ENCODE measurements at places on chromosomes 2 and 18.
A peak's percentile ranks its signal among the peaks of the same experiment; 100 is the strongest.

- no peak for DNase-seq
Observed at GRCh38 chr18:51727780-51728179, 530.3 kb upstream of the MEX3C start.

- no peak for DNase-seq
Observed at GRCh38 chr2:38600242-38600891, 2.4 kb downstream of the HNRNPLL start.

DNA sequence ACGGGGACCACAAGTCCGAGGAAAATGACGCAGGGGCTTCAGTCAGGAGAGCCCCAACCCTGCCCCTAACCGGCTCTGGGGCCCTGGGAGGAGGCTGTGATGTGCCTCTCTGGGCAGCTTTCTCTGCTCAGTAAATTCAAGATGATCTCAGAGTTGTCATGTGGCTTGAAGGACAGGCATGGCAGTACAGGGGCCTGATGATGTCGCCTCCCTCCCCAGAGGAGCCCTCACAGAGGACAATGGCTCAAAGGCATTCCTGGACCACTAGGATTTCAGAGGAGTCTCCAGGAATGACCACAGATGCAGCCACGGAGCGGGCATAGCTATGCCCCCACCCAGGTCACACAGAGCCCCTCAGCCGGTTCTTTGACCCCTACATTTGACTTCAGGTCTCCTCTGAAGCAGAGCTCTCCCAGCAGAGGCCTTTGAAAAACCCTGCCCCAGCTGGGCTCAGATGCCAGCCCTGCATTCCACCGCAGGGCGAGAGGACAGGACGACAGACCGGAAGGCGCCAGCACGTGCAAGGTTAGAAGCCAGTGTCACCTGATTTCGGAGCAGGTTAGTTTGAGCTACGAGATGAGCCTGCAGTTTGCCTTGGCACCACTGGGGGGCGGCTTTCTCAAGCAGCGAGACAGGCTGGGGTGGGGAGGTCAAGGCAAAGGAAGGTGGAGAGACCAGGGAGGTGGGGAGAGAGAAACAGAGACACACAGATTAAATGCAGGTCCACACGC, 39.2 kb downstream of the BIN1 start:
- peak; percentile 21 for DNase-seq

GRCh38 chr2:71941726-71942525, 205.7 kb downstream of the CYP26B1 start:
- no peak for DNase-seq

- no peak for DNase-seq
Observed at GRCh38 chr18:3183103-3183717, 36.6 kb downstream of the MYOM1 start.

GRCh38 chr18:47881752-47882455, 48.6 kb downstream of the SMAD2 start:
- peak; percentile 41 for DNase-seq

GRCh38 chr2:217054791-217055190, 194.9 kb upstream of the TNP1 start:
- no peak for DNase-seq

GRCh38 chr18:12011199-12011956, 30.1 kb downstream of the IMPA2 start:
- no peak for DNase-seq

DNA sequence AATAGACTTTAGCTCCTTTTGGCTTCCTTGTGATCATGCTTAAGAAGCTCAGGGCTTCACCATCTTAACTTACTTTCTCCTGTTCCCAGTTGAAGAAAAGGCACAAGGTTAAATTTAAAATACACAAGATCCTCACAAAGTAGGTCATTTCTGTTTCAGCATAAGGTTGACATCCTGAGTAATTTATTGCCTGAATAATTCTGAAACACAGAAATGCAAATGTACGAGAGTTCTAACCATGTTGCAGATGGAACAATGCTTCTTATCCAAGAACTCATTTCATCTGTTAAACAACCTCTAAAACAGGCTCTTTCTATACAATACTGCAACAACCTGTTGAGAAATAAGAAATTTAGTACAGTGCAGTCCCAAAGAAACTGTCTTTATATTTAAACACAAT, 395.2 kb downstream of the BCL11A start:
- no peak for DNase-seq

- DNase-seq: no peak
Observed at GRCh38 chr2:3604207-3604877, 9.4 kb downstream of the COLEC11 start.

DNA sequence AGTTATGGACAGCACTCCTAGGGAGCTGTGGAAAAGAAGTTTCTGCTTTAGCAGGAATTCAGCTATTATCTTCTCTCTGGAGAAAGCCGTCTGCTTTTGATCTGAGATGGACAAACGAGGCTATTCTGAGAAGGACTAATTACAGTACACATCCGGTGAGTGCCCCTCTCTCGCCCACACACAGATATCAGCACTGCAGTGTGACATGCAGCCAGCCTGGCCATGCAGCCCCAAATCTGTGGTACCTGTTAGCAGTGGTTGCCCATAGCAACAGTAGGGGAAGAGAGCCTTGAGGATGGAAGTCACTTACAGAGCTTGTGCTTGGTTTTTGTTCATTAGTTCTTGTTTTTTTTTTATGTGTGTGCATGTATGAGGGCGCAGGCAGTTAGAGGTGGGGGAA, 73.9 kb upstream of the TRIB2 start:
- DNase-seq: no peak

- peak; percentile 25 for DNase-seq
Observed at GRCh38 chr2:26605195-26605998, 35.8 kb downstream of the CIB4 start.

- no peak for DNase-seq
Observed at GRCh38 chr2:133194777-133195335, 373.4 kb downstream of the NCKAP5 start.

- DNase-seq: no peak
Observed at GRCh38 chr2:181616715-181617114, 40.2 kb downstream of the CERKL start.

GRCh38 chr2:239199041-239199768, 201.6 kb downstream of the HDAC4 start:
- no peak for DNase-seq

- no peak for DNase-seq
Observed at GRCh38 chr2:202693503-202693902, 58.7 kb downstream of the FAM117B start.

GRCh38 chr18:25164848-25165811, 186.8 kb downstream of the ZNF521 start:
- peak; percentile 32 for DNase-seq

DNA sequence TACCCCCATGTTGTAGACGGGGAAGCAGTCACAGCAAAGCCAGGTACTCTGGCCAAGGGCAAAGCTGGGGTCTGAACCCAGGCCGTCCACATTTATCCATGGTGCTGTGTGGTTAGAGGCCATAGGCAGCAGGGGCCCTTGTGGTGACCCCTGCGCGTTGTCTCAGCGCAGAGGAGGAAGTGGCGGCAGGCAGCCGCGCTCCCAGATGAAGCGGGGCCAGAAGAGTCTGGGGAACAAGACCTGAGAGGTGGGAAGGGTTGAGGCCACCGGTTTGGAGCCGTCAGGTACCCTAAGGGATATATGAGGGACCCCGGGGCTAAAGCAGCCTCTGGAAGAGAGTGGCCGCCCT, 770 bp downstream of the ZNF396 start:
- no peak for DNase-seq

DNA sequence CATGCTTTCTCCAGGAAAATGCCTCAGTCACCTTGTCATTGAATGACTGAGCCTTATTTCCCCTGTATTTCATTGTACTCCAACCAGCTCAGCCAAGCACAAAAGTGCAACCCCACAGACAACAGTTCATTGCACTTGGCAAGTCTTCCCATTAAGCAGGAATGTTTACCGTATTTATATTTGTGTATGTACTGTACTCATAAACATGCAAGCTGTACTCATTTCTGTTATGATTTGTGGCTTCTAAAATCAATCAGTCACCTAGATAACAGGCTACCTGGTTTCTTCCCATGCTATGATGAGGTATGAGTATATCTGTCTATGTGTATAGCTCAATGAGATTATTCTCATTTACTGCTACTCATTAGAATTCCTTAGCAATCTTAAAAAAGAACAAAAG, 505.5 kb upstream of the FAM98A start:
- DNase-seq: no peak

DNA sequence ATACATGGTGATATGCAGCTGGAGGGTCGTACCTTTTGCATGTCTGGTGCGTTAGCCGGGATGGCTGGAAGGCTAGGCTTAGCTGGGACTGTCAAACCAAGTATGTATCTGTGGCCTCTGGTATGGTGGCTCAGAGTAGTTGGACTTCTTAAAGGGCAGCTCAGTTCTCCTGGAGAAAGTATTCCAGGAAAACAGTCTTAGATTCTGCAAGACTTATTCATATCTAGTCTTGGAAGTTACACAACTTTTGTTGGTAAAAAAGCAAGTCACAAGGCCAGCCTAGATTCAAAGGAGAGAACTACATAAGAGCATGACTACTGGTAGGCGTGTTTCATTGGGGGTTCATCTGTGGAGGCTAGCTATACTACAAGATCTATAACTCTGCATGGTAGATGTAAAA, 45.5 kb downstream of the EML4 start:
- DNase-seq: no peak

- DNase-seq: no peak
Observed at GRCh38 chr2:240643811-240644150, 18.5 kb downstream of the GPR35 start.

GRCh38 chr2:117726747-117727146, 87.7 kb upstream of the DDX18 start:
- no peak for DNase-seq

DNA sequence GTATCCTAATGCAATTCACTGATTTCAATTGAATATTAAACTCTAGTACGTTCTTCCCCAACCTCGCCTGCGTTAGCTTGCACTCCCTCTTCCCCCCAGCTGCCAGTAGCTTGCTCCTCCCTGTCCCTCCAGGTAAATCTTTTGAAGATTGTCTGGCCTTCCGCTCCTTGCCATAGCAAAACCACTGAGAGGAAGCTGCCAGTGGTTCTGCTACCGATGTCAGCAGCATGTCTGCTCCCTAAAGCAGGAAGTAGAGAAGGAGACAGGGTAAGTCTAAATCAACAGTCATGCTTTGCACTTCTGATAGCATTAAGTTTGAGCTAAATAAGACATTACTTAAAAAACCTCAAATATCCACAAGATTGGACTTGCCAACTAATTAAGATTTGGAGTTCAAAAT, 89.1 kb downstream of the SCN2A start:
- no peak for DNase-seq

DNA sequence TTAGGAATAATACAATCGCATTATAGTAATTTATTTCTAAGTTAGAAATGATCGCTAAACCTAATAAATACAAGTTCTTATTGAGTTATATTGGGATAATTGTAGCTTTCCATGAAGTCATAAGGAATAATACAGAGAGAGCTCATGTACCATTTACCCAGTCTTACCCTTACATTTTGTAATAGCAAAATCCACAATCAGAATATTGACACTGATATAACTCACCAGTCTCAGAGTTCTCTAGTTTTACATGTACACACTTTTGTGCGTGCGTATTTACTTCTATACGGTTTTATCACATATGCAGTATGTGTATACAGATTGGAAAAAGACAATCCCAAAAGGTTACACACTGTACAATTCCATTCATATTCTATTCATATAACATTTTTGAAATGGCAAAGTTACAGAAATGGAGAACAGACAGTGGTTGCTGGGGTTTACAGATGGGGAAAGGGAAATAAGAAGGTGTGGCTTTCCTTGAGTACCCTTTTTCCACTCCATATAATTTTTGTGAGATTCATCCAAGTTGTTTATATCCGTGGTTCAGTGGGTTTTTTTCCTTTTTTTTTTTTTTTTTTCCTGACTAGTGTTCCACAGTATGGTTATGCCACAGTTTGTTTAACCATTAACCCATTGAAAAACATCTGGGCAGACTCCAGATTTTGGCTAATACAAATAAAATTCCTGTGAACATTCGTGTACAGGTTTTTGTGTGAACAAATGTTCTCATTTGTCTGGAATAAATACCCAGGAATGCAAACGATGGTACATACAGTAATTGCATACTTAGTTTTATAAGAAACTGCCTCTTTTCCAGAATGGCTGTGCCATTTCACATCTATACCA, 117.2 kb downstream of the HNMT start:
- no peak for DNase-seq

GRCh38 chr2:58826795-58827194, 585.7 kb upstream of the FANCL start:
- DNase-seq: no peak

GRCh38 chr18:60975420-60975819, 357.8 kb upstream of the CDH20 start:
- no peak for DNase-seq

GRCh38 chr2:64477979-64478378, 24.0 kb downstream of the LGALSL start:
- no peak for DNase-seq

DNA sequence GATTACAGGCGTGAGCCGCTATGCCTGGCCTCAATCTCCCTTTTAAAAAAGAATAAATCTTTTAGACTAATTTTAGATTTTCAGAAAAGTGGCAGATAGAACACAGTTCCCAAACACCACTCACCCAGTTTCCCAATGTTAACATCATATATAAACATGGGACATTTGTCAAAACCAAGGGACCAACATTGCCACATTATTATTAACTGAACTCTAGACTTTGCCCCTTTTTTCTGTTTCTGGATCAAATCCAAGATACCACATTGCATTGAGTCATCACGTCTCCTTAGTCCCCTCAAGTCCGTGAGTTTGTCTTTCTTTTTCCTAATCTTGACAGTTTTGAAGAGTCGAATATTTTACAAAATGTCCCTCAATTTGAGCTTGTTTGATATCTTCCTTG, 2.4 kb downstream of the C2orf42 start:
- DNase-seq: no peak

DNA sequence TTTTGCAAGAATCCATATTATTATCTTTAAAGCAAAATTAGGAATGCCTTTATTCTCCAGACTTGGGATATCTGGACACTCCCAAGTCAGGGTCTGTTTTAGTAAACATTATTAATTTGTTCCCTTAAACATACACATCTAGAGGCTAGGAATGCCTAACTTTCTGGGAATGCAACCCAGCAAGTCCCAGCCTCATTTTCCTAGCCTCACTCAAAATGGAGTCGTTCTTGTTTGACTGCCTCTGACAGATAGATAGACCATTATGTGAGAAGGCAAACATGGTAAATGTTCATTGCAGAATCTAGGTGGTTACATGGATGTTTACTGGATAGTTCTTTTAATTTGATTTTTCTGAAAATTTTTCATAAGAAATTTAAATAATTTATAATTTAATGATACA, 270.1 kb upstream of the STON1 start:
- no peak for DNase-seq

GRCh38 chr2:48219555-48220436, 310.2 kb upstream of the STON1 start:
- no peak for DNase-seq

- DNase-seq: peak; percentile 80
Observed at GRCh38 chr2:112706170-112706664, 14.6 kb upstream of the NT5DC4 start.

GRCh38 chr2:28507796-28508764, 12.2 kb downstream of the PLB1 start:
- DNase-seq: no peak
